ENCODE measurements at places on chromosomes 6 and 20. TPM values are rescaled to one million over a fixed set of nuclear protein-coding genes. Genes with fewer than 3 reads are reported as not detected.

The LHFPL5 gene
- total RNA-seq, result 0.42 TPM

The CST9L gene
- total RNA-seq, result not detected

The CDSN gene
- 0.35 TPM for total RNA-seq

The NKX2-2 gene
- not detected for total RNA-seq

The PPT2 gene
- 29.1 TPM for total RNA-seq
